ENCODE measurements at places on chromosomes 7 and 10.
A peak's percentile ranks its signal among the peaks of the same experiment; 100 is the strongest.

DNA sequence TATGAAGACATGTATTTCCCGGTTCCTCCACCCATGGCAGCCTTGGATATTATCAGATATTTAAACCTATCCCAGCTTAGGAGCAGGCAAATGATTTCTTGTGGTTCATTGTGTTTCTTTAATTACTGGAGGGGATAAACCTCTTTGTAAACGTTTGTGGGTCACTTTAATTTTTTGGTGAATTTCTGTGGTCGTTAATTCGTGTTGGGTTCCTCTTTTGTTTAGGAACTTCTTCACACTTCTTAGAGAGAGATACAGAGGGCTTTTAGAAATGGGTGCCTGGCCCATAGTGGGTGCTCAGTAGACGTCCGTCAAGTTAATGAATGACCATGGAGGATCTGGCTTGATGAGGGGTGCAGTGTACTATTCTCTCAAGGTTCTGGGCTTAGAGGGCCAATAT is 27.2 kb upstream of the NUB1 start:
- DNase-seq: no peak

GRCh38 chr10:10818082-10818481 is 199.6 kb upstream of the CELF2 start:
- no peak for DNase-seq

- DNase-seq: no peak
Measured at GRCh38 chr7:140719721-140720120, 23.2 kb downstream of the NDUFB2 start.

GRCh38 chr7:12458520-12459131 is 55.0 kb upstream of the VWDE start:
- peak; percentile 69 for DNase-seq

GRCh38 chr10:108515821-108516220 is 1351.3 kb upstream of the SORCS1 start:
- DNase-seq: no peak

DNA sequence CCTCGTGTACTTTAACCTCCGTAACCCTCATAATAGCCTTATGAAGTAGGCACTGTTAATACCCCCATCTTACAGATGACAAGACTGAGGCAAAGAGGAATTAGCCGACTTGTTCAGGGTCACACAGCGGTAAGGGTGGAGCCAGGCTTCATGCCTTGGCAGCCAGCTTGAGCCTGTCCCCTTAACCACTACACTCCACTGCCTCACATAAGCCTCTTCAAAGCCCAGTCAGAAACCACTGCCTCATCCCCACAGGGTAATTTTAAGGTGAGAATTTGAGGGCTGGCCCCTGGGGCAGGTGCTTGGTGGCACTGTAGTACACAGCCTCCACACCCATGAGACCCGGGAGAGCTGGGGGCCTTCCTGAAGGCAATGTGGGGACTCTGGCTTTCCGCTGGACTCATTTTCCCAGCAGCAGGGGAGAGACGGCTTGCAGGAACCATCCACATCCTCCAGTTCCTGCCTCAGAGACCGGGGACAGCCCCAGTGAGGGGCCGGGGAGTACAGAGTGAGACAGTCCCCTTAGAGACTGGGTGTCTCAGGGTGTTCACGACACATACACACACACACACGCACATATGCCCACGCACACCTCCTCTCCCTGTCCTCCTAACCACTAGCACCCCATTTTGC is 7.6 kb upstream of the C10orf105 start:
- DNase-seq: no peak

DNA sequence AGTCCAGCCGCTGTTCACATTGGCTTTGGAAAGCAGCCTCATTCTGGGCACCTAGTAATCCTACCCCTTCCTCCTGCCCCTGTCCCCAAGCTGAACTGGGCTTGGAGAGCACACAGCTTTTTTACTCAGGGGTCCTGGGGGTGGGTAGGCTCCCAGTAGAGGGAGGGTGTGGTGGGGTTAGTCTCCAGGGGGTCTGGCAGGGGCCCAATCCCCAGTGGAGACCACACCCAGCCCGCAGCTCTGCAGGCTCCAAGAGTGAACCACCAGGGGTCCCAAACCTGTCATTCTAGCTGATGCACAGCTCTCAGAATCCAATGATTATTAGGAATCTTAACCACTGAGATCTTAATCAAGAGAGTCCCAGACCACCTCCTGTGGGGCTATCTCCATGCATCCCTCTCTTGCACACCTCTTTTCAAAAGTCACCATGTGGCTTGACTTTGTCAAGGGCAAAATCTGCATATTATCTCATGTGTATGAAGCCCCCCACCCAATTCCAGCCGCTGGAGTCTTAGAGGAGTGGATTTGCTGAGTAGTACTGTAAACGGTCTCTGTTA is 2.7 kb downstream of the HOXA11 start:
- DNase-seq: no peak

- no peak for DNase-seq
Measured at GRCh38 chr10:75916906-75917305, 485.5 kb downstream of the LRMDA start.

DNA sequence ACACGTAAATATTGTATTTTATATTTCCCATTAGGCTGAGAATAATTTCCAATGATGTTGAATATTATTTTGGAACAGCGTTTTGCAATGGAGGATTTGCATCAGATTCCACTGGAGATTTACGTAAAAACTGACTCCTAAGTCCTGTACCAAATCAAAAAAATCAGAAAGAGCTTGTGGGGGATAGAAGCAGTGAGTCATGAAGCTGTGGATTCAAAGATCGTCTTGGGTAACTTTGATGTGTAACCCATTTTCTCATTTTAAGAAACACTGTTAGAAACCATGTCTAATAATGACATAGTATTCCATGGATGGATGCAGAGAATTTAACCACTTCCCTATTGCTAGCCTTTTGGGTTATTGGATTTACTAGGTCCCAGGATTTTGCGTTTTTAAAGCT is 158.6 kb downstream of the INHBA start:
- DNase-seq: no peak

- DNase-seq: no peak
Measured at GRCh38 chr7:11655642-11656041, 176.4 kb downstream of the THSD7A start.

GRCh38 chr10:112461029-112461887 is 14.2 kb downstream of the VTI1A start:
- DNase-seq: no peak

DNA sequence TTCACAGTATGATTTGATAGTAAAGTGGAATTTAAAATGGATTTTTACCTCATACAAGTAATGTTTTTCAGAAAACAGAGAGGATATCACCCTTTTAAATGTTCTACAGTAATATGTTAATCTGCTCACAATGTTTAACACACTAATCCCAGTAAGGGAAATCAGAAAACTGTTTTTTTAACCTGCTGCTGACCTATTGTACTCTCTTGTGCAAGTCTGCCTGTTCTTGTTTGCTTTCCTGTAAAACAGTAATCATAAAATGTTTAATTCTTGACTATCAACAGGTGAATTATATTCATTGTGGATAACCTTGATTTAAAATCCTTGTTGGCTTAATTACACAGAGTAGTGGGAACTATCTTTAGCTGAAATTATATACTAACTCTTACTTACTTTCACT is 126.4 kb downstream of the GNAT3 start:
- DNase-seq: no peak

All from NCI-H2171 treated with DMSO at 0.1 percent for 48 hours (cell line).